ENCODE measurements at places on chromosomes 11 and 22. TPM values are rescaled to one million over a fixed set of nuclear protein-coding genes. Genes with fewer than 3 reads are reported as not detected.

- no peak for DNase-seq
Measured at GRCh38 chr11:94450048-94450447, 43.6 kb downstream of the MRE11 start.

GRCh38 chr22:27420817-27421361 is 380.7 kb downstream of the MN1 start:
- DNase-seq, result peak; percentile 91

DNA sequence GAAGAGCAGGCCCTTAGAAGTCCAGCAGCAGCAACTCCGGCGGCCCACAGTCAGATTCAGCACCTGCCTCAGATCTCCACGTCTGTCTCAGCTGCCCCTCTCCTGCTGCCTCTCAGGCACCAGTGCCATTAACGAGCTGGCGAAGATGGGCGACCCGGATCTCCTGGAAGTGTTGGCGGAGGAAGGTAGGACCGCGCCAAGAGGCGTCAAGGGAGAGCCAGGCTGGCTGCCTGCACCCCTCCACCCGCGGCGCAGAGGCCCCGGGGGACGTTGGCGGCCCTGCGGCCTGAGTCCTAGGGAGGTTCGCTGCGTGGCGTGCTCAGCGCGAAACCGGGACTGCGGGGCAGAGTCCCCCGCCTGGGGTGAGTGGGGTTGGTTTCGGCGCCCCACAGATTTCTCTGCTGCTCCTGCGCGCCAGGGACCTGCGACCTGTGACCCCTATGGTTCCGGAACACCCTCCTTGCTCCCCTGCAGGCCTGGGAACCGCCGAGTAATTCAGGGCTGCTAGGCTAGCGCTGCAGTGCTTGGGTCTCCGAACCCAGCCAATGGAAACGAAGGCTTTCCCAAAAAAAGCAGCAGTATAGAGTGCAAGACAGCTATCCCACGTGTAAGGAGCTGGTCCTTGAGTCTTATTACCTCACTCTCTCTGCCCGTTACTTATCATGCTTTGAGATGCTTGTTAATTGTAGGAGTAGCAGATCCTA is 615 bp downstream of the ANO5 start:
- peak; percentile 15 for DNase-seq

VPS51 gene
- polyA plus RNA-seq, result 83.5 TPM

DNA sequence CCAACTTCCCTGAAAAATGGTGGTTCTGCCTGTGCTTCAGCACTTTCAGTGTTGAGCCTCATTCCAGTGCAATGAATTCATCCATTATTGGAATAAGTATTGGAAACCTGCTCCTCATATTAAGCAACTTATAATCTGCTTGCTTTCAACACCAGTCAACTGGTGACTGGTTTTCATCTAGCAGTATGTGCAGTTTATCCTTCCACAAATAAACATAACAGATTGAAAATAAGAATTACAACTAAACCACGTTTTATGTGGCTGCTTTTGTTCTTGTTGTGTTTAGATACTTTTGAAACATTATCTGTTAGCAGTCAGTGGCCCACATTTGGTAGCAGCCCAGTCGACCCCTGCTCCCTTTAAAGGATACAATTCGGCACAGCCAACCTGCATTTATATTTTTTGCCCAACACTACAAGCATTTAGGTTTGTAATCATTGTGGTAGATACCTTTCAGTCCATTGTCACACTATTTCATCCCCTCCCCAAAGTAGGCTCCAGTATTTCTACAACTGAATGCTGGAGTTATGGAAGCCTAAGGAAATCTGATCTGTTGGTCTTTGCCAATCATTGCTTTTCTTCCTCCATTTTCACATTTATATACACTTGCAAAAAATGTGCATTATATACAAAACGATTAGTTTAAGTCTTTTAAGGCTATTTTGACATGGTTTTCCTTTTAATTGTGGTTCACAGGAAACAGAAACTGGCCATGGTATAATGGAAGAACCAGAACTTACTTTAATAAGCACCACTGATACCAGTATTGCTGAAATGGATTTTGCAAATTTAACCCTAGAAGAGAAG is 13.1 kb downstream of the TAF1D start:
- no peak for DNase-seq

KRTAP5-8 gene
- polyA plus RNA-seq, result not detected
